Activated T-helper 1 cell treated with anti-CD3 and anti-CD28 coated beads, Interleukin-2, amount 50 U/mL, for 16 hours (primary cell): ENCODE measurements at places on chromosomes 4 and X.

DNA sequence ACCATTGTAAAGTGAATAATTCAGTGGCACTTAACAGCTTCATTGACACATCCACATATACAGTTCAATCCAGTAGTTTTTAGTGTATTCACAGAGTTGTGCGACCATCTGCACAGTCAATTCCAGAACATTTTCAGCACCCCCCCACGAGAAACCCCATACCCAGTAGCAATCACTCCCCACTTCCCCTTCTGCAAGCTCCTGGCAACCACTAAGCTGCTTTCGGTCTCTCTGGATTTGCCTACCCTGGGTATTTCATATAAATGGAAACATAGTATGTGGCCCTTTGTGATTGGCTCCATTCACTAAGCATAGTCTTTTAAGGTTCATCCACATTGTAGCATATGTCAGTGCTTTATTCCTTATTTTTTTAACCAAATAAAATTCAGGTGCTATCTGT lies 10.0 kb downstream of the MSL3 start:
- no peak for DNase-seq

DNA sequence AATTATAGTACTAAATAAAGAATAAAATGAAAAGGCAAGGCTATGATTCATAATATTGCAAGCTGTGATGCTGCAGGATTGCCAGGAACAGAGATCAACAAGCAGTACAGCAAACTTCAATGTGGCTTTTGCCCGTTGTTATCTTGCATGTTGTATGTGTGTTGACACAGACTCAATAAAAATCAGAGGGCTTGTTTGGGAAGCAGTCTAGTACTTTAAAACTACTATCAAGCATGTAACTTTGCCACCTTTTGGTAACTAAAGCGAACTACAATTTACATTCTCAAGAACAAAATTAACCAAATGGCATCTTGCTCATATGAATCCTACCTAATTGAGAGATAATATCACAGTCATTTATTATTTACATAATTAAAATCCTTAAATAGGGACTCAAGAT lies 79.8 kb upstream of the GPM6A start:
- no peak for DNase-seq

DNA sequence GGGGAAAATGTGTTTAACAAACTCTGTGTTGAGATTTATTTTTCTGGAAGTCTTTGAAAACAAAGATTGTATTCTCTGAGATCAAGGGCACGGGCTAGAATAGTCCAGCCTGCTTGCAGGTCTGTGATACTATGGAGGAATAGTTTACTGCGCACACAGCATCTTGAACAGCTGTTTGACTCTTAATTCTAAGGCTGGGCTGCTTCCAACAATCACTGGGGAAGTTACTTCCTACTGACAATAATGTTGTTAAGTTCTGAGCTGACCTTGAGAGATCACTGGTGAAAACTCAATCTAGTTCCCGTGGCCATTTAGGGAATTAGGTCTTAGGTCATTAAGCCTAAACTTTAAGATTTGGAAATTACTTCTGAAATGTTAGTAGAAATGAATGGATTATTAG lies 416.1 kb upstream of the FTHL17 start:
- DNase-seq = no peak

DNA sequence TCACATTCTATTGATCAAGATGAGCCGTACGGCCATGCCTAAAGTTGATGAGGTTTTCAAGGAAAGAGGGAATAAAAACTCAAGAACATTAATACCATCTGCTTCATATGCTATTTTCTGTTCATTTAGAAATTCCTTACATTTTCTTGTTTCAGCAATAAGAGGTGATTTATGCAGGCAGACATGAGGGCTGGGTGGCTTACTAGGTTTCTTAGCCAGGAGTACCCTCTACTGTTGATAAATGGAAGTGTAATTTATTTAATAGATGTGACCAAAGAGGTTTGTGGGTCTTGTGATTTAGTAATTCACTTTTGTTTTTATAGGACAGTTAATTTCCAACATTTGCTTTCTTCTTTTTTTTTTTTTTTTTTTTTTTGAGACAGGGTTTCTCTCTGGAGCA lies 6.4 kb upstream of the SMIM9 start:
- no peak for DNase-seq

GRCh38 chr4:93237521-93237920 lies 591.0 kb upstream of the ATOH1 start:
- no peak for DNase-seq

DNA sequence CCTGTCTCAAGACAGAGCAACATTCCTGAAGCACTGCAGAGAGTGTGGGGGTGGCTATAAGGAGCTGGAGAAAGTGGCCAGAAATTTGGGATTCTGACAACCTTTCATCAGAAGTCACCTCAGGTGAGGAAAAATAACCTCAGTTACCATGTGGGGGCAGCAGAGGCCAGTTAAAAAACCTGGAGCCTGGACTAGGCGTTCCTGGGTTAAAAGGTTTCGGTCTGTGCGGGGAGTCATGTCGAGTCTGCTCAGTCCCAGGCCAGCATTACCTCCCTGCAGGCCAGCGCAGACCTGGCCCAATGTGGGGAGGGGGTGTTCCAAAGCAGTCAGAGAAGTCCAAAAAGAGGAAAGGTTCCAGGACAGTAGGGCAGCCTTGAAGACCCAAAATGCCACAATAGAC lies 10.9 kb upstream of the NALF2 start:
- DNase-seq = no peak

DNA sequence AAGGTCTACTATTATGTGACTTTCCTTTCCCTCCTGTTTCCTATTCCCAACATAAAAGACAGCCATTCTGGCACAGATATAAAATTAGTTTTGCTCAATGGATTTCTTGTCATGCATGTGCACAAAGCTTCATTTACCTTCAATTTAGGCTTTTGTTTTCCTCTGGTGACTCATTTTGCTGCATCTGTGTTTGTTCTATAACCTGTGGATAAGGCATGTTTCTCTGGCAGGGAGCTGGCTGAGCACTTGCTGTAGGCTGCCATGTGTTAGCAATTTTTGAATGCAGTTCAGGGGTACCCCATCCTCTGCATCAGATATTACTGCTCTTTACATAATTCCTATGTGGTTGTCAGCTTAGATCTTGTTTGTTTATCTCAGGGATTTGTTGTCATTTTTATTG lies 202.8 kb upstream of the GRID2 start:
- DNase-seq = no peak

GRCh38 chr4:68950033-68950432 lies 1.6 kb downstream of the UGT2A3 start:
- DNase-seq = no peak

- no peak for DNase-seq
Observed at GRCh38 chrX:134406356-134407064, 53.5 kb upstream of the HPRT1 start.

DNA sequence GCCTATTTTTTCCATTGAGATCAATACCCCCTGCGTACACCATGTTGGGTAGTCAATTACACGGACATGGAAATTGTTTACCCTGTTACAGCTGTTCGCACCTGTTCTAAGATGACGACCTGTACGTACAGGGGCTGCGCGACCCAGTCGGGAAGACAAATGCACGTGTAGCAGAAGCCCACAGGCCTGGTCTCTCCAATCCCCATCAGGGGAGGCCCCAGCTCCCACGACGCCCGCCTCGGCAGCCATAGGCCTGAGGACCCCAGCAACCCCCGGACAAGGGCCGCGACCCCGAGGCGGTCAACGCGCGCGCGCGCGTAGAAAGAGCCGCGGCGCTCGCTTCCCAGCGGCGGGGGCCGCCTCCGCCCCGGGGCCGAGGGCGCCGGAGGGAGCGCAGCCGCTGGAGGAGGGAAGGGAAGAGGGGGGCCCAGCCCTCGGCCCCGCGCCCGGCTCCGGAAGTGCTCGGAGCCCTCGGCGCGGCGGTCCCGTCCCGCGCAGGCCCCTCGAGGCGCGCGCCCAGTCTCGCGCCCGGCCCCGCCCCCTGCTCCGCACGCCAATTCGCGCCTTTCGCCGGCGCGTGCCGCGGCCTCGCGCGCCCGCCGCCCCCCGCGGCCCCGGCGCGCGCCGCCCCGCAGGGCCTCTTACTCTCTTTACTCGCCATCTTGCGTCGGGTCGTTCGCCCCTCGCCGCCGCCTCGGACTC lies 618 bp downstream of the RBBP7 start:
- no peak for DNase-seq
